Breast epithelium (tissue), 4 donors: ENCODE measurements at places on chromosomes 4 and X.

GRCh38 chrX:103464072-103464773, 55.1 kb downstream of the RAB40A start:
- no peak for DNase-seq

GRCh38 chrX:104343428-104344129, 88.8 kb upstream of the ESX1 start:
- DNase-seq, result no peak

DNA sequence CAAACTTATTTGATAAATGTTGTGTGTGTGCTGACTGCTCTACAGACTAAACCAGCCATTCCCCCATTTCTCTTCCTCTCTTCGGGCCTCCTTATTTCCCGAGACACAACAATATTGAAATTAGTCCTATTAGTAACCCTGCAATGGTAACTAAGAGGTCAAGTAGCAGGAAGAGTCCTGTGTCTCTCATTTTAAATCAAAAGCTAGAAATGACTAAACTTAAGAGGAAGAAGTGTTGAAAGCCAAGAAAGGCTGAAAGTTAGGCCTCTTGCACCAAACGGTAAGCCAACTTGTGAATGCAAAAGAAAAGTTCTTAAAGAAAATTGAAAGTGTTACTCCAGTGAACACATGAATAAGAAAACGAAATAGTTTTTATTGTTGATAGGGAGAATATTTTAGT, 357.8 kb upstream of the SLC7A11 start:
- no peak for DNase-seq

GRCh38 chr4:133638751-133639150, 489.7 kb downstream of the PCDH10 start:
- DNase-seq, result no peak

DNA sequence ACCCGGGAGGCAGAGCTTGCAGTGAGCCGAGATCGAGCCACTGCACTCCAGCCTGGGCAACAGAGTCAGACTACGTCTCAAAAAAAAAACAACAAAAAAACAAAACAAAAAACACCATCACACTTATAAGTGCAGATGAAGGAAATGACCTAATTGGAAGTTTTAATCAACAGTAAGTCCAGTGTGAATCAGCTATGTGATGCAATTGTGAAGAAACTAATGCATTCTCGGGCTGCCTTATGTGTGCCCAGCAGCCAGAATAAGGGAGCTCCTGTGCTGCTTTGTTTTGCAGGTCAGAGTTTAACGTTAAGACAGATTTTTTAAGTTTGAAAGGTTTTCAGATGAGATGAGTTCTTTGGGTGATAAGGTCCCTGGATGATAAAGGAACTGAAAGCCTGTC, 10.8 kb downstream of the DAPP1 start:
- no peak for DNase-seq

GRCh38 chr4:12692815-12693214, 791.3 kb downstream of the RAB28 start:
- DNase-seq, result no peak

DNA sequence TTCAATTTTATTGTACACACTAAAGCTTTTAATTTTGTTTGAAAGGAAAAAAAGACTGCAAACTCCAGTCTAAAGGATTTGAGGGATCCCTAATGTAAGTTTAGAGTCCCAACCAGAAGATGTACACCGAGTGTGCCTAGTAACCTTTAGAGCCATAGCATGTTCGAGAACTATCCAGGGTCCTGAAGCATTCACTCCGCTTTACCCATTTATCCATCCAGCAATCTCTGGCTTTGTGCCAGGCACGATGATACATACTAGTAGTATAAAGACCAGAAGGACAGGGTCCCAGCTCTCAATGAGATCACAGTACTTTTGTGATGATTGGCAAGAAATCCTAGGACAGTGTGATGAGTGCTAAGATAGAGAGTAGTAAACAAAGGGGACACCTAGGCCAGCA, 168.7 kb downstream of the STK32B start:
- DNase-seq, result no peak

GRCh38 chr4:38371391-38371851, 292.6 kb upstream of the KLF3 start:
- no peak for DNase-seq

GRCh38 chr4:40915318-40916217, 165.8 kb downstream of the NSUN7 start:
- no peak for DNase-seq

DNA sequence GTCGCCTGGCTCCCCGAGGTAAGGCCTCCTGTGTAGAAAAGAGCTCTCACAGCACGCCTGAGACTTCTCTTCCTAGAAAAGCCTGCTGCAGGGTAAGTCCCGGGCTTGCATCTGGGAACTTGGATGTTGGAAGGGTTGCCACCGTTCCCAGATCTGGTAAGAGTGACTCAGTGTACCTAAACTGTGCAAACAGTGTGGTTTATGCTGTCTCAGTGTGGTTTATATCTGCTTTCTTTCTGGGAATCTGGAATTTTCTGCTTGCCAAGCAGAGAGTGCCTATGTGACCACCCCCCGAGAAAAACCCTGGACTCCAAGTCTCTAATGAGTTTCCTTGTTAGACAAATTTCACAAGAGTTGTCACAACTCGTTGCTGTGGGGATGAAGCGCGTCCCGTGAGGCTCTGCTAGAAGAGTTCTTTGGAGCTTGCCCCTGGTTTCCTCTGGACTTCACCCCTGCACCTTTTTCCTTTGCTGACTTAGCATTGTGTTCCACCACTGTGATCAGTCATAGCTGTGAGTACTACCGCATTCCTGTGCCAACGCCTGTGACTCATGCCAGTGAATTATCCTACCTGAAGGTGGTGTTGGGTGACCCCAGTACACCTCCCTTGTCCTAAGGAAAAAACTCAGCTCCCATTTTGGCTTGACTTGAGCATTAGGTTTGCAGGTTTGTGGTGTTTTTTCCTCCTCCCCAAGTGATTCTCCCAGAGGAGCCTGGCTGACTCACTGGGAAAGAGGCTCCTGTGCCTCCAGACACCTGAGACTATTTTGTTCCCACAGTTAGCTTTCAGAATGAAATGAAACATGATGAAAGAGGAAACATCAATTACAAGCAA, 14.5 kb downstream of the SLC2A9 start:
- peak; percentile 66 for DNase-seq

GRCh38 chrX:23332888-23333821, 1.5 kb upstream of the PTCHD1 start:
- DNase-seq, result no peak

GRCh38 chr4:148017801-148018200, 285.9 kb downstream of the ARHGAP10 start:
- DNase-seq, result no peak

DNA sequence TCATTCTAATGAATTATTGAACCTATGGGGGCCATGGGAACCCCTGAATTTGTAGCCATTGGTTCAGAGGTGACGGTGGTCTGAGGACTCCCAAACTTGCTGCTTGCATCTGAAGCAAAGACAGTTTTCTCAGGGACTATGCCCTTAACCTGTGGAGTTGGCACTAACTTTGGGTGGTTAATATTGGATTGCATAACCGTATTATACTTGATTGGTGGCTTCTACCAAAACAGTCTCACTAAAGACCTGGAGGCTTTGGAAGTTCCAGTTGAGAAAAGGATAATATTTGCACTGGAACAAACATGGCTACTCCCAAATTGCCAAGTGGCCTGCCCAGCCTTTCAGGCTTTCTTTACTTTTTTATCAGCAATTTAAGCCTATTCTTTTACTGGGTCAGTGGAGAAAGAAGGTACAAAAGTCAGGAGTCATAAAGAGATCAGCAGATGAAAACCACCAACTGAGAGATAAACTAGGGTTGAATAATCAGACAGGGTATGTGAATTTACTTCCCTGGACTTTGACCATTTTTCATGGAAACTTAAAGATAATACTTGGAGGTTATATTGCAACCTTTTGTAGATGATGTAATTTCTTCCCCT, 7.9 kb upstream of the KLHL8 start:
- DNase-seq, result no peak

- DNase-seq, result no peak
Observed at GRCh38 chr4:182776376-182777105, 140.6 kb downstream of the DCTD start.

GRCh38 chr4:76781698-76782595, 116.0 kb downstream of the SOWAHB start:
- DNase-seq, result no peak

- no peak for DNase-seq
Observed at GRCh38 chrX:18377796-18378195, 23.3 kb upstream of the SCML2 start.

DNA sequence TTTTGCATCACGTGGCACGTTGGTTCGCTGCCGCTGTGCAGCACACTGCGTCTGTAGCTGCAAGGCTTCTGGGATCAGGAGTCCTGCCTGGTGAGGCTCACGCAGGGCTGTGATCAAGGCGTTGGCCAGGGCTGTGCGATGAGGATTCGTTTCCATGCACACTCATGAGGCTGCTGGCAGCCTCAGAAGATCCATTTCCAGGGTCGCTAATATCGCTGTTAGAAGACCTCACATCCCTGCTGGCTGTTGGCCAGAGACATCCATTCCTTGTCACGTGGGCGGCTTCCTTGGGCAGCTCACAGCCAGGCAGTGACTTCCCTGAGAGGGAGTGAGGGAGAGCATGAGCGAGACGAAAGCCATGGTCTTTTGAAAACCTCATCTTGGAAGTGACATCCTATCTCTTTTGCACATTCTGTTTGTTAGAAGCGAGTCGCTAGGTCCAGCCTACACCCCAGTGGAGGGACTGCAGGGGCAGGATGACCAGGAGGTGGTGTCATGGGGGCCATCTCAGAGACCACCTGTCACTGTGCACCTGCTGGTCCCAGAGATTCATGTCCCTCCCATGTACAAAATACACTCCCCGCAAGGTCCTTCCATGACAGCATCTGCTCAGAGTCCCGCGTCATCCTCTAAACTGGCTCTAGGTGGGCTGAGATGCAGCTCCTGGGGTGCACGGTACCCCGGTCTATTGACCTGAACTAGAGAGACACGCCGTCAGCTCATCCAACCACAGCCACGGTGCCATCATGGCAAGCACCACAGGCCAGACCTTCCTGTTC, 12.2 kb downstream of the RGS12 start:
- DNase-seq, result peak; percentile 52

DNA sequence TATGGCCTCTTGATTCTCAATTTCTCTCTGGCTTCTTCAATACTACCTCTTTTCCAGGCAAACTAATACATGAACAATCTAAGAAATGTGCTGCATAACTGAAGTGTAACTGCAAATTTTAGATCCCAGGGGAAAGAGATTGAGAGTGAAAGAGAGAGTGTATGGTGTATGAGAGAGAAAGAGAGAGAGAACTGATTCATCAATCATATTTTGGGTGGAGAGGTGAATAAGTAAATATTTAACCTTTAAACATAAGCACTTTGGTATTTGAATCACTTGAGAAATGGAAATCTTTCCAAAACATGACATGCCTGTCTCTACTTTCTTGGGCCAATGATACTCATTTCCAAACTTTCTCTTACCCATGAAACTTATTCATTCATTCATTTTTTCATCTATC, 147.2 kb upstream of the DIPK2B start:
- no peak for DNase-seq

DNA sequence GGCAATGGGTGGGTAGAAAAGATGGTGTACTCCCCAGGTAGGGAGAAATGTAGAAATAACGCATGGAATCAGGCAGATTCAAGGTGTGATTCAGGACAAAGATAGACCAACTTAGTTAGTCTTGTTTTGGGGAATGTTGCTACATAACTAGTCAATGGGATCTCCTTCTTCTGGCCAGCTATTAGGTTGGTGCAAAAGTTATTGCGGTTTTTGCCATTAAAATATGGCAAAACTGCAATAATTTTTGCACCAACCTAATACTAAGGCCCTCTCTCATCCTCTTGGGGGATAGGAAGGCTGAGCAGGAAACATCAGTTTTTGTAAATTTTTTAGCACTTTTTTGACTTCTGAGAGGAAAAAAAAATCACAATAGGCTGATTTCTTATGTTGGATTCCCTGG, 23.2 kb downstream of the CYBB start:
- no peak for DNase-seq

DNA sequence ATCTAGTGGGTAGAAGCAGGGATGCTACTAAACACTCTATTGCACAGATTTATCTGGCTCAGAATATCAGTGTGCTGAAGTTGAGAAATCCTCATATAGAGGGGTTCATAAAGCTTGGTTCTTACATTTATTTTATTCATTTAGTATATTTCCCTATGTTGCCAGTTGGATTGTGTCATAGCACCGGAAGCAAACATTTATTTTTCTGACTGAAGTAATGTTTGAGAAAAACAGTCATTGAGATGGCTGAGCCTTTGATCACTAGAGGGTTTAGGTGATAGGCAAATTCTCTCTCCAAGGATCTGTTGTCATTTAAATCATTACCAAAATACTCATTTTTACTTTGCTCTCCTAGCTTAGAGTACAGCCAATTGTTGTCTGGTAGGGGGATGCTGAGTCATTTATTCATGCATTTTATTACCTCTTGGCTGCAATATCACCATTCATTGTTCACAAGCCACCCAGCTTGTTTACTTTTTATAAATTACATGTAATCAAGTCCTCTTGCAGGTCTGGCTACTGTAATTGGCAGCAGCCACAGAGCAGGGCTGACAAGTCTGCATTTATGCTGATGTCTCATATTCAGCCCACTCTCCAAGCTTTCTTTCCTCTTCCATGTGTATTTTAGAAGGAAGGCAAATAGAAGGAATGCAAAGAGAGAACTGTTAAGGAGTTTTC, 15.2 kb downstream of the GAB1 start:
- DNase-seq, result no peak

DNA sequence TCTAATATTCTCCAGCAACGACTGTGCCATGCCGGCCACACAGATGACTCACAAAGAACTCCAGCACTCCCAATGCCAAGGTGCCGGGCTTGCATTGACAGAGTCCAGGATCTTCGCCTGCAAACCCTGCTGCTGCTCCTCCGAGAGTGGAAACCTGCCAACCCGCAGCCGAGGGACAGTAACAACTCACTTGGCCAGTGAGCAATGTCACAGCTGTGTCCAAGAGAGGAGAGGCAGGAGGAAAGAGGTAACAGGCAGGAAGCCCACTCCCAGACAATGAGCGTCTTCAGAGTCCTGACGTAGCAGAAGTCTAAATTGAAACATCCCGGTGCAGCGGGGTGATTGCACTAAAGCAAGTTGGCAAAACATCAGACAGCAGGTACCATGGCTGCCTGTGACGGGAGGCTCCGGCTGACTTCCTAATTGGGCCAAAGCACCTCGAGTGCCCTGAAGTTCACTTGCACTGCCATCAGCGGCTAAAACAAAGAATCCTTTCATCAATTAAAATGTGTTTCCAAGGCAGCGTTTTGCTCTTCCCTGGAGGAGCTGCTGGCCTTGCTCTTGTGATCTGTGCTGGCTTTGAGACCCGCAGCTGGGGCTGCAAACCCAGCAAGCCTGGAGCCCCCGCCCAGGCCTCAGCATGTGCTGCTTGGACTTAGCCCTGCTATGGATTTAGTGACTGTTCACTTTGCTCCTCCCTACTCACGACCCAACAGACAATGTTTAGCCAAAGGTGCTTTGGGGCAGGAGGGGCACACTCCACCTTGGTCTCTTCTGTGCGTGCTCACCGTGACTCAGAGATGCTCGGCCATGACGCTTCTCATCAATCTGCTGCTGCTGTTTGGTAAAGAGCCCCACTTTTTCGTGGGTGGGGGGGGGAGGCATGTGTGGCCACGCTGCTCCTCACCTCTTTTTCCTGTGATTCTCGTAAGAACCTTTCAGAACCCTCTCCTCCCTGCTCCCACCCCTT, 36.5 kb downstream of the DCTD start:
- peak; percentile 71 for DNase-seq
